ENCODE measurements at places on chromosomes 11 and 22.

GRCh38 chr11:63832336-63832735, 6.6 kb upstream of the MARK2 start:
- no peak for DNase-seq

- no peak for DNase-seq
Observed at GRCh38 chr22:20088263-20088648, 8.2 kb downstream of the DGCR8 start.

DNA sequence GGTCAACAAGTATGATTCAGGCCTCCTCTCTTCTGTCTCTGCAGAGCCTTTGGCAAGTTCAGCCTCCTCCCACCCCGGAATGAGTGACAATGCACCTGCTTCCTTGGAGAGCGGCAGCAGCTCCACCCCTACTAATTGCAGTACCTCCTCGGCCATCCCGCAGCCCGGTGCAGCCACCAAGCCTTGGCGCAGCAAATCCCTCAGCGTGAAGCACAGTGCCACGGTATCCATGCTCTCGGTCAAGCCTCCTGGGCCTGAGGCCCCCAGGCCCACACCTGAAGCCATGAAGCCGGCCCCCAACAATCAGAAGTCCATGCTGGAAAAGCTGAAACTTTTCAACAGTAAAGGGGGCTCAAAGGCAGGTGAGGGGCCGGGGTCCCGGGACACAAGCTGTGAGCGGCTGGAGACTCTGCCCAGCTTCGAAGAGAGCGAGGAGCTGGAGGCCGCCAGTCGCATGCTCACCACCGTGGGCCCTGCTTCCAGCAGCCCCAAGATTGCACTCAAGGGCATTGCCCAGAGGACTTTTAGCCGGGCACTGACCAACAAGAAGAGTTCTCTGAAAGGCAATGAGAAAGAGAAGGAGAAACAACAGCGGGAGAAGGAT, 220.6 kb downstream of the NAV2 start:
- DNase-seq, result no peak

GRCh38 chr11:116073854-116074837, 569.9 kb upstream of the CADM1 start:
- no peak for DNase-seq

- no peak for DNase-seq
Observed at GRCh38 chr11:15222777-15223176, 108.1 kb downstream of the INSC start.

- DNase-seq, result peak; percentile 19
Observed at GRCh38 chr11:20873054-20873453, 203.7 kb downstream of the NELL1 start.

GRCh38 chr11:34358728-34359547, 1.1 kb upstream of the ABTB2 start:
- peak; percentile 50 for DNase-seq

DNA sequence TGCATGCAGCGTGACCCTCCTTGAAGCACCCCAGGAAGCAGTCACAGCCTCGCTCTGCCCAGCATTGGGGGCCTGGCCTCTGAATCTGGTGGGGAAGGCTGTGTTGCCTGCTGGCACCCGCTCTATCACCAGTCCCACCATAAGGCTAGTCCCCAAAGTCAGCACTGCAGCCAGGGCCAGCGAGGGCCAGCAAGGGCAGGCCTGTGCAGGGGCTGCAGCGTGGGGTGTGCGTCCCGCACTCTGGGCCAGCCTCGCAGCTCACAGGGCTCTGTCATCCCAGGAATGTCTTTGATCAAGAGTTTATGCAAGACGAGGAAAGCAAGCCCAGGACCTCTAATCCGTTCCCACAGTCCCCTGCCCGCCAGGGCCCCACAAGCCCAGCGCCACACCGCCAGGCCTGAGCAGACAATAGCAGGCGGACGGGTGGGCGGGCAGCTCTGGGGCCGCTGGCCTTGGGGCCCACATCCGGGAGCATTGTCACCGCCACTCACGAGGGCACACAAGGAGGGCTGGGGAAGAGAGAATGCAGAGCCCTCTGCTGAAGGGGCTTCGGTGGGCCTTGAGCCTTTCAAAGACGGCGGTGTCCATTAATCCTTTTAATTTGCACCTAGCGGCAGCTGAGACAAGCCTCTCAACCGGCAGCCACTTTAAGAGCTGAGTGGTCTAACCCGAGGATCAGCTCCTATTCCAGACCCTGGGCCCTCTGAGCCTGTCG, 17.1 kb downstream of the LTO1 start:
- no peak for DNase-seq

GRCh38 chr11:98155696-98156095, 865.1 kb upstream of the CNTN5 start:
- DNase-seq, result no peak

- DNase-seq, result no peak
Observed at GRCh38 chr11:57903441-57904123, 120.1 kb upstream of the OR9Q1 start.

GRCh38 chr11:94450048-94450447, 43.6 kb downstream of the MRE11 start:
- DNase-seq, result no peak

DNA sequence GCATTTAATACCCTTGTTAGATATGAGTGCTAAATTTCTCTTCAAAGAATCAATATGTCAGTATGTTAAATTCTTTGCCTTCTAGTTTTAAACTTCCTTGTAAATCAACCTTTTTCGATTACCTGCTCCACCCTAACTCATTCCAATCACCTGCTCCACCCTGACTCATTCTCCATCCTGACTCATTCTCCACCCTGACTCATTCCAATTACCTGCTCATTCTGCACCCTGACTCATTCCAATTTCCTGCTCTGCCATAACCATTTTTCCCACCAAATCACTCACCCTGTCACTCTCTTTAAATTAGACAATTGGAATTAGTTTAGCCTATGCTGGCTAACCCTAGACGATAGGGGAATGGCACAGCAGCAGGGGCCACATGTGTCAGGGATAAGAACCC, 519.5 kb upstream of the LRRC4C start:
- no peak for DNase-seq

- no peak for DNase-seq
Observed at GRCh38 chr11:27380771-27381170, 17.8 kb upstream of the CCDC34 start.

DNA sequence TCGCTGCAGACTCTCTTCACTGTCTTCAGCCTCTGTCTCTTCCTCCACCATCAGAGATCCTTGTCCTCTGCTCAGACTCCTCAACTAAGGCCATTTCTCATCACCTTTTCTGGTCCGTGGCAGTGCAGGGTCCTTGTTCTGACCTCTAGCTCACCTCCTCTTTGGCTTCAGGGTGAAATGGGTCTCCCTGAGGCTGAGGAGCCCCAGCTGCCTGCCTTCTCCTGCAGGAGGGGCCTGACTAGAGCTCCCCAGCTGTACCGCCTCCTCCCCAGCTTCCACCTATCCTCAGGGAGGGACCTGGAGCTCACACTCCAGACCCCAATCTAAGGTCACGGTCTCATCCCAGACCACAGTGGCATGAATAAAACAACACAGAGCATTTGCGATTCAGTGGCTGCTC, 203.0 kb downstream of the TRIM29 start:
- no peak for DNase-seq

GRCh38 chr11:107076832-107077231, 58.6 kb upstream of the GUCY1A2 start:
- no peak for DNase-seq

- DNase-seq, result no peak
Observed at GRCh38 chr11:88435415-88435814, 97.9 kb upstream of the CTSC start.

GRCh38 chr11:130778705-130779104, 137.6 kb downstream of the SNX19 start:
- no peak for DNase-seq

DNA sequence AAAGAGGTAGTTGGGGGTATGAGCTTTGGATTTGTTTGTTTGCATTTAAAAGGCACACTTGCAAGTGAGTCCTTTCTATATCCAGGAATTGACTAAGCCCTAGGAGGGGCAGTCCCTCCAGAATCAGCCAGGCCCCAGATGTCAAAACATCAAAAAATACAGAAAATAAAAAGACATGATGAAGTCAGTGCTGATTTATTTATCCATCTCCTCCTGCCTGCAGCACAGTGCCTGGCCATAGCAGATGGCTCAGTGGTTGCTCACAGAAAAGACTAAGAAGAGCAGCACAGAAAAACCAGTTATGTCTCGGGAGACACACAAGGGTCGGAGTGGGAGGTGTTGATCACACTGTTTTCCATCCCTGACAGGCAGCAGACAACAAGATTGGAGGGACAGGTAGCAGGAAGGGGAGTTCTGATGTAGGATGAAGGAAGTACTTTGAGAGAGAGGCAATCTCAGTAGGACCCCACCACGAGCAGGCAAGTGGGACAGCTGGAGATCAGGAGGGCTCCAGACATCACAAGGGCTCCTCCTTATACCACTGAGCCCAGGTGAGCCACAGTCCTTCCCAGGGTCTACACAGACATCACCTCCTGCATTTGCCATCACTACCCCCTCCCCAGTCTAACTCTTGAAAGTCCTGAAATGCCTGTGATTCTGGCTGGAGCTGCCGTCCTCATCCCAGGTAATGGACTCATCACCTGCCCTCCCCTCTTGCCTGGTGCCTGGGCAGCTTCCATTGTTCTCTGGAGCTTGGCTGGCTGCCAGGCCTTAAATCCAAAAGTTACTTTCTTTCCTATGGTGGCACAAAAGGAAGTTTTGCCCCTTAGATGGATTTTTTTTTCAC, 32.3 kb downstream of the TMPRSS5 start:
- DNase-seq, result no peak

GRCh38 chr11:47268448-47269001, 1.4 kb upstream of the MADD start:
- no peak for DNase-seq

DNA sequence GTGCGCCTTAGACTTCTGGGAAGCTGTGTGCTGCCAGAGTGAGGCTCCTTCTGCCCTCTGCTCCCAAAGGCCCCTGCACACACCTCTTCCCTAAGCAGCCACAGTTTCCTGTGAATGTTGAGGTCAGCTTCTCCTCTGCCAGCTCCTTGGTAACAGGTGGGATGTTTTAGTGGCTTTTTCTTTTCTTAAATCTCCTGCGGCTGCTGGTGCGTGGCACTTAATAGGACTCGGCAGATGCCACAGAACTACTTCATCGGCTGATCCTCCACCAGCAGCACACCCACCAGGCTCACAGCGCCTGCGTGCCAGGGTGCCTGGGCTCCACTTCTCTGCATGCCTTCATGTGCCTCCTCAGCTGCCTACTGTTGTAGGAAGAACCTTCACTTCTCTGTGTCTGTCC, 87.8 kb downstream of the RCN1 start:
- DNase-seq, result no peak

DNA sequence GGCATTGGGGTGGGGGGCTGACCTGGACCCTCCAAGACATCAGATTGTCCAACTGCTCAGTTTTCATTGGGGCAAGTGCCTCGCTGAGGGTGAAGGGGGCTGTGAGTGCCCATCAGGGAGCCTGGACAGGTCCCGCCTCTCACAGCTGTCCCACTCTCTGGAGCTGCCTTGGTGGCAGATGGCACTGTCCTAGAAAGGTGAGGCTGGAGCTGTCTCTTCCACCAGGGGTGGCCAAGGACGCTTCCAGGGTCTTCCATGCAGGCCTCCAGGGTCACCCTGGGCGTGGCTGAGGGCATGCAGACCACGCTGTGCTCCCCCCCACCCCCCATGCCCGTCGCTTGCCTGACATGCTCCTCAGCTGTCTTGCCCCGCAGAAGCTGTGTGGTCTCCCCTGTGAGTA, 53.5 kb upstream of the CCDC188 start:
- no peak for DNase-seq

DNA sequence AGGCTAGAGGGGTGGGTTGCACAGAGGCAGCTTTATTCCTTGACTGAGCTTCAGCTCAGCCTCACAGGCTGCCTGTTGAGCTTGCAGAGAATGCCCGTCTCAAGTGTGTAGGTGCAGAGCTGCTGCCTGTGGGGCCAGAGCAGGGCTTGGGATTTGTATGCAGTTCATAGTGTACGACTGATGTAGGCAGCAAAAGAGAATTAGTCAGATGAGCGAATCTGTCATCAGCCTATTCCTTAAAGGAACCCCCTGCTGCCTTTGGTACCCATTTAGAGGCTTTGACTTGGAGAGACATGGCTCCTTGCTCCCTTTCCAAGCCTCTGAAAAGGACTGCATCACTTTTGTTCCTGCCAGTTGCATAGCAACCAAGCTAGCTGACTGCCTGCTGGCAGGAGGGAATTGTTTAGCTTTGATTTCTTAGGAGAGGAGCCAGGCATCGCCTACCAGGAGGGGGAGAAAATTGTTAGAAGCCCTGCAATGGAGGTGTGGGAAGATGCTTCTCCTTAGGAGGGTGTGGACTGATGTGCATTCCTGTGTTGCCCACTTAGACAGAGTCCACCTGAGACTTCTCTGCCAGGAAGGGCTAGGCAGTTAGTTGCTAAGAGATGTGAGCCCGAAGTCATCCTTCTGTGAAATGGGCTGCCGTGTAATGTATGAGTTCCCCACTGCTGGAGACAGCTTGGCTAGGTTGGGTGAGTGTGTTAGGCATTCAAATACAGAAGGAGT, 10.9 kb downstream of the ACO2 start:
- no peak for DNase-seq

DNA sequence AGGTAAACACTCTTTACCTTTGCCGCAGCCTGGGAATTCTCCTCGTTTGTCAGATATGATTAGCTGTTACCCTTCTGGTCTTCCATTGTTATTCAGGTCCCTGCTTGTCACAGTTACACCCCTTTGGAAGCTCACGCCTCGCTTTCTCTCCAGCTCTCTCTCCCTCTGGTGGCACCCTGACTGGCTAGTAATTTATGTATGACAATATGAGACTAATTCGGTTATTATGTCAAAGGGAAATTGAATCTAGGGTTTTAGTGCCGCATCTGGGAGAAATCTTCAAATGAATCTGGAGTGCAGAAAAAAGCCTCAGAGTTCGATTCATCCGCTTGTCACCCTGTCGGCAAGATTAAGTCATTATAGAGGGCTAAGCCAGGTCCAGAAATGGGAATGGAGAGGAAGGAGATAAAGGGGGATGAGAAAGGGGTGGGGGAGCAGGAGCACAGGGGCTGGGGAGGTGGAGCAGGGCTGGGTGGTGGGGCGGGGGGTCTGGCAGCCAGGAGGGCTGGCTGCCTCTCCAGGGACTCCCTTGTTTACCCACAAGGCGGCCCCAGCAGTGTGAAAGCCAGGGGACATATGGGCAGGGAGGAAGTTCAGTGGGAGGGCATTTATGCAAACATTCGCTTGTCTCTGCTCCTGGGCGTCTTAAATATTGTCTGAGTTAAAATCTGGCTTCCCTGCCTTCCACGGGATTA, 179.0 kb upstream of the NECTIN1 start:
- no peak for DNase-seq

GRCh38 chr11:112835591-112836255, 125.5 kb upstream of the NCAM1 start:
- DNase-seq, result no peak

DNA sequence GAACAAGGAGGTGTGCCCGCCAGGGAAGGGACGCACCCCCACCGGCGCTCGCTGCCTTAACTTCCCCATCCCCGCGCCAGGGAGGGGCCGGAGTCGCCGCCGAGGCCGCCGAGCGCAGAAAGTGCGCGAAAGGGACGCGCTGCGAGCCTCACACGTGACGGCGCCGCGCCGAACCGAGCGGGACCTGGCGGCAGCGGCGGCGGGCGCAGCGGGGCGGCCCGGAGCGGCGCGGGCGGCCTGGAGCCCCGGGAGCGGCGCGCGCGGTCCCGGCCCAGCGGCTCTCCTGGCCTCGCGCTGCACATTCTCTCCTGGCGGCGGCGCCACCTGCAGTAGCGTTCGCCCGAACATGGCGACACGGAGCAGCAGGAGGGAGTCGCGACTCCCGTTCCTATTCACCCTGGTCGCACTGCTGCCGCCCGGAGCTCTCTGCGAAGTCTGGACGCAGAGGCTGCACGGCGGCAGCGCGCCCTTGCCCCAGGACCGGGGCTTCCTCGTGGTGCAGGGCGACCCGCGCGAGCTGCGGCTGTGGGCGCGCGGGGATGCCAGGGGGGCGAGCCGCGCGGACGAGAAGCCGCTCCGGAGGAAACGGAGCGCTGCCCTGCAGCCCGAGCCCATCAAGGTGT, at the start of gene SORL1:
Gene SORL1, plus strand, starts transcription at position 329 of the 623 bp plus-strand sequence. Its CDS starts 18 bp downstream, at position 347.
- DNase-seq, result peak; percentile 80
